Muscle of leg (tissue), 16 donors: ENCODE measurements at places on chromosomes 11 and 22. TPM values are rescaled to one million over a fixed set of nuclear protein-coding genes. Genes with fewer than 3 reads are reported as not detected.
A peak's percentile ranks its signal among the peaks of the same experiment; 100 is the strongest.

DNA sequence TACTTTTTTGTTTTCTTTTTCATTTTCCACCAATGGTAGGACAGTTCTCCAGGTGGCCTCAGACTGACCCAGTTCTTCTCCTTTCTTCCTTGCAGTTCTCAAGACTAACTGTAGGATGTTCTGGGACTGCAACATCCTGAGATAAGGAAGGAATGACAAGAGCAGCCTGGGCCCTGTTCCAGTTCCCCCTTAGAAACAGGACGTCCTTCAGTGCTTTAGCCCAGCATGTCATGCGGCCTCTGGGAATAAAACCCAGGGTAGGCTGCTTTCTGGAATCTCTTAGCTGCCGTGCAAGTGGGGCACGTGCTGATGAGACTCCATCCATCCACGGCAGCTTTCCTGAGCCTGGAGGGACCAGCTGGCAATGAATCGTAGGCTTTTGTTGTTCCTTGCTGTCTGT lies 24.0 kb upstream of the CADM1 start:
- H3K4me3 ChIP-seq: no peak overlapping the region
- H3K36me3 ChIP-seq: no peaks in the 10 kb centered on the region
- H3K27me3 ChIP-seq: peaks cover 4% of the 10 kb centered on the region
- H3K4me1 ChIP-seq: no peaks in the 10 kb centered on the region
- no peak overlapping the region for H3K27ac ChIP-seq

DNA sequence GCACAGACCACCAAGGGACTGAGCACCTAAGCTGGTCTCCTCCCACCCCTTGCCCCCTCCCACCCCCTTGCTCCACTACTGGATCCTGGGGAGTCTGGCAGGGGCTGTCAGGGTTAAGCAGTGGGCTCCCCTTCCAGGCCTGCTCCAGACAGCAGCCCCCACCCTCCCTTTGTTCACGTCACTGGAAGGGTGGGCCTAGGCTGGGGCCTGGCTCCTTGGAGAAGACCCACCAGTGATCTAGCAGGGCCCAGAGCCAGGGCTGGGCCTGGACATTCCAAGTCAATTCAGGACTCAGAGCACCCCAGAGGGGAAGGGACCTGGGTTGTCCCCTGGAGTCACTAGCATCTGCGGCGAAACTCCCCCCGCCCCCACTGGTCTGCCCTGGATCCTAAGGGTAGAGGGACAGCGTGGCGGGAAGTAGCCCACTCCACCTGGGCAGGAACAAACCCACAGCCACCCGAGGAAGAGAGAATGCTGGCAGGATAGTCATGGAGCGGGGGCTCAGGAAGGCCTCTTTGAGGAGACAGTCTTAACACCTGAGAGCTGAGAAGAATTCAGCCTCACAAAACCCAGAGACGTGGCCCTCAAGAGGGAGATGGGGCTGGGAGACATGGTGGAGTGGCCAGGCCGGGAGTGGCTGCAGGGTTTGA lies 45.8 kb downstream of the IGLL1 start:
- no peak overlapping the region for H3K27ac ChIP-seq
- peaks cover 11% of the 10 kb centered on the region for H3K4me1 ChIP-seq
- H3K4me3 ChIP-seq: no peak overlapping the region
- no peaks in the 10 kb centered on the region for H3K36me3 ChIP-seq
- peak; percentile 51 for DNase-seq

KRTAP5-8 gene
- not detected for total RNA-seq

- no peak overlapping the region for H3K4me3 ChIP-seq
- H3K27me3 ChIP-seq: no peaks in the 10 kb centered on the region
- no peak overlapping the region for H3K27ac ChIP-seq
- no peak for DNase-seq
- H3K4me1 ChIP-seq: no peaks in the 10 kb centered on the region
- no peaks in the 10 kb centered on the region for H3K36me3 ChIP-seq
Observed at GRCh38 chr11:107116358-107116757, 98.1 kb upstream of the GUCY1A2 start.

MYEOV gene
- 0.62 TPM for total RNA-seq

GRCh38 chr11:67276781-67277230 lies 10.5 kb downstream of the GRK2 start:
- no peaks in the 10 kb centered on the region for H3K27me3 ChIP-seq
- peak; percentile 75 for DNase-seq
- peaks cover 67% of the 10 kb centered on the region for H3K36me3 ChIP-seq
- H3K27ac ChIP-seq: peak overlapping the region; percentile 99

GSTT2B gene
- 4.5 TPM for total RNA-seq
